D721Med (cell line): ENCODE measurements at places on chromosomes 1 and 21.
A peak's percentile ranks its signal among the peaks of the same experiment; 100 is the strongest.

- no peak for DNase-seq
Observed at GRCh38 chr1:112510340-112510739, 1.6 kb downstream of the WNT2B start.

GRCh38 chr1:226989085-226989920 is 49.2 kb downstream of the COQ8A start:
- DNase-seq, result no peak

DNA sequence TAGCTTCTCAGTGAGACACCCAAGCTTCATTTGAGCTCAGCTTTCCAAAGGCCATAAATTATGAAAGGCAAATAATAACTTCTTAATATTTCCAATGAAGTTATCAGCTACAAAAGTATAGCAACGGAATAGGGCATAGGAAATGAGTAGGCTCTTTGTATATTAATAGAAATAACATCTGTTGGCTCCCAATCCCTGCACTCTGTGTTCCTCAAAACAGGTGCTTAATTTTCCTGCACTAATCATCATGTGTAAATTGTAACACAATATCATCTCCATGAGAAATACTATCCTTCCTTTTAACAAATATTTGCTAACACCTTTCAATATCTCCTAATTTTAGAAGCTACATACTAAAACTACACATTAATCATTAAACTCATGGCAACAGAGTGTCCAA is 19.2 kb upstream of the IFI44L start:
- no peak for DNase-seq

DNA sequence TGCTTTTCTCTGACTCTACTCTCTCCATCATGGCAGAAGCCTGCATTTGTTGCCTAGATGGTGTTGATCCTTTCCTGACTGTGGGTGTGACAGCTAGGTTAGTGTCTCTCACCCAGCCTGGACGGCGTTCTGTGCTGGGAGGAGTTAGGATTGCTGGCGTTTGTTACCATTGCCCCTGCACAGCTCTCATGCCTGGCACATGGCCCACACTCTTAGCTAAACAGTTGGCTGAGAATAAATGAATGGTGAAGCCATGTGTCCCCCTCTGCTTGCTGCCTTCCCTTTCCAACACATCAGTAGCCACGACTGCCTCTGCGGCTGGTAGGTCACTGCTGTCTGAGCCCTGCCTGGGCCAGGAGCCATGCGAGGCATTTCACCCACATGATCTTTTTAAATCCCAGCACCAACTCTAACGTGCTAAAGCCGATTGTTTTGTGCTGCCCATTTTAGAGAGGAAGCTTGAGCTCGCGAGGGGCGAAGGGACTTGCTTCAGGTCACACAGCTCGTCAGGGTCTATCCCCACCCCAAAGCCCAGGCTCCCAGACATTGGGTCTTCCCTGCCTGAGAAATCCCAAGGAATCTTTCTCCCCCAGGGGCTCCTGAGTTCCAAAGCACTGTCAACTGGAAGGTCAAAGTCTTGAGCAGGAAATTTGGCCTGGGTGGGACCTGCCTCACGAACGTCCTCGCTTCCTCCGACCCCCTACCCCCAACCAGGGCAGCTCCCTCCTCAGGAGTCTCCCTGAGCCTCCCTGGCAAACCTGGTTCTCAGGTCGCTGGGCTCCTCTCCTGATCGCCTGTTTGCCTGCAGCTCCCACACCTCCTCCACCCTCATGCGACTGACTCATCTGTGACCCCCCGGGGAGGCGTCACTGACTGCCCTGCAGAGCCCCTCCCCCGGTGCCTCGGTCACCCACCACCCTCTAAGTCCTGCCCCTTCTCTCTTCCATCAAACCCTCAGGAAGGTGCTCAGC is 271.7 kb upstream of the C1orf174 start:
- DNase-seq, result no peak

GRCh38 chr1:116504308-116505156 is 66.3 kb downstream of the CD58 start:
- DNase-seq, result no peak

DNA sequence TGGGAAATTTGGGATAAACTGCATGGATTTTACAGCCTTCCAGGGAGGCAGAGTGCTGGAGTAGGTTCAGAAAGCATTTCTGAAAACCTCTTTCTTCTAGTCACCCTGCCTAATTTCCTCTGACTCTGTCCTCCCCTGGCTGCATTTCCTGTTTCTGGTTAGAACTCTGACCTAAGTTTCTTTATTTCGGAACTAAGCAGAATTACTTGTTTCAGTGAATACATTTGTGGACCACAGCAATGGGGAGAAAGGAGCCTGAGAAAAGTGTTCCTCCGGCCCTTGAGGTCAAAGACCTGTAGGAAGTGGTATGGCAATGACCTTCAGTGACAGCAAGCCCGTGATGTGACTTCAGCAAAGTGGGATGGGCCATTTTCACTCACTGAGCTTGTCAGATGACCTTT is 173.4 kb upstream of the RUNX1 start:
- DNase-seq, result no peak

- no peak for DNase-seq
Observed at GRCh38 chr1:64679177-64679576, 65.7 kb upstream of the RAVER2 start.

DNA sequence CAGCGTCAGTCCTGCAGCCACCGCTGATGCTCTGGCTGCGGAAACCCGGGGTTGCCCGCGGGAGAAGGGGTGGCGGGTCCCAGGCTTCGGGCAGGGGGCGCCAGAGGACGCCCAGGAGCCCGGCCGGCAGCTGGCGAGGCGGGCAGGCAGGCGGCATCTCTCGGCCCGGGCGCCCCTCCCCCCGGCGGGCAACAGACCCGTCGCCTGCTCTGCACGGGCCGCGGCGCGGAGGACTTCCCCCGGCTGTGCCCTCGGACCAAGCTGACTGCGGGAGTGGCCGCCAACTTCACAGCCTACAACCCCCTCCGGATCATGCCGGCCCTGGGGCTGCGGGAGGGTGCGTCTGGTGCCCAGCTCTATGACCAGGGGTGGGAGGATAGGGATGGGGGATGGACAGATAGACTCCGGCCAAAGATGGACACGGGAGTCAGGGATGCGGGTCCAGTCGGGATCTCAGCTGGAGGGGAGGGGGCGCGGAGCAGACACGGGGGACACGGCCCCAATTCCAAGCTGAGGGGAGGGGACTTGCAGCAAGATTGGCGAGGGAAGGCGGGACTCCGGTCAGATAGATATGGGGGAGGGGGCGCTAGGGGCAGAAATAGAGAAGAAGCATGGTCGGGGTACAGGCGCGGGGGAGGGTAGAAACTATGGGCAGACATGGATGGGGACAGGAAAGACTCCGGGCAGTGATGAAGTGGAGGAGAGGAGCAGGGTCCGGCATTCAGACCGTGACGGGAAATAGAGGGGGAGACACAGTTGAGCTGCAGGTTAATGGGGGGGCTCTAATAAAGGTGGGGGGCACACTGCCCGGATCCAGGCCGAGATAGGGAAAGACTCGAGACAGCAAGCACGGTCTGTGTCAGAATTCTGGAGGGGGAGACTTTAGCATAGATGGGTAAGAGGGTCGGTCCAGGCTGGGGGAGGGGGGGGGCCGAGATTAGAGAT is 1.1 kb downstream of the ADGRB2 start:
- DNase-seq, result peak; percentile 83

DNA sequence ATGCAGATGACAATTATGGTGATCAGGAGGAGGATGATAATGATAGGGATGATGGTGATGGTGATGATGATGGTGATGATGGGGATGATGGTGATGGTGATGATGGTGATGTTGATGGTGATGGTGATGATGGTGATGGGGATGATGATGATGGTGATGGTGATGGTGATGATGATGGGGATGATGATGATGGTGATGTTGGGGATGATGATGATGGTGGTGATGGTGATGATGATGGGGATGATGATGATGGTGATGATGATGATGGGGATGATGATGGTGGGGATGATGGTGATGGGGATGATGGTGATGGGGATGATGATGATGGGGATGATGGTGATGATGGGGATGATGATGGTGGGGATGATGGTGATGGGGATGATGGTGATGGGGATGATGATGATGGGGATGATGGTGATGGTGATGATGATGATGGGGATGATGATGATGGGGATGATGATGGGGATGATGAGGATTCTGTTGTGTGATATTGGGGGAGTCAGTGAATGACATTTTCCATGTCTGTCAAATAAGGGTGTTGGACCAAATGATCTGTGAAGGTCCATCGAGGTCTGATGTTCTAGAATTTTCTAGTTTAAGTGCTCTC is 65.6 kb upstream of the RPL11 start:
- DNase-seq, result no peak

DNA sequence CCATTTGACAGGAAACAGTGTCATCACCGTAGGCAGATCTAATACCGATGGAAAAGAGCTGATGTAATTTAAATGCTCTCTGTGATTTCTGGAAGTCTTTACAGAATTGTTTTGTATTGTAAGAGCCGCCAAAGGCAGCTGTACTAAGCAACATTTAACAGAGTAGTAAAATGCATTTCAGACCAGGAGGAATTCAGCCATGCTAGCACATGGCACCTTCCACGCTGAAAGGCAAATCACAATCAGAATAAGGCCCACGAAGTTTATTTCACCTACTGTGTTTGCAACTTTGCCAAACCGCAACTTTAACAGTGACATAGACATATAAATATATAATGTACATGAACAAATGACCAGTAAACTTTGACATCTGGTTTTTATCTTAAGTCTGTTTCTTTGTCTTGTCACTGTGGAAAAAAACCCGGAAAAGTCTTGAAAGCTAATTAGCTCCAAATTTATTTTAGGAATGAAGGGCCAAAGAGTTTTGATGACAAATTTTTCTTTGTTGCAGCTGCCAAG is 26.1 kb upstream of the DISC1 start:
- DNase-seq, result no peak

- DNase-seq, result no peak
Observed at GRCh38 chr1:59081795-59082194, 215.1 kb upstream of the FGGY start.

DNA sequence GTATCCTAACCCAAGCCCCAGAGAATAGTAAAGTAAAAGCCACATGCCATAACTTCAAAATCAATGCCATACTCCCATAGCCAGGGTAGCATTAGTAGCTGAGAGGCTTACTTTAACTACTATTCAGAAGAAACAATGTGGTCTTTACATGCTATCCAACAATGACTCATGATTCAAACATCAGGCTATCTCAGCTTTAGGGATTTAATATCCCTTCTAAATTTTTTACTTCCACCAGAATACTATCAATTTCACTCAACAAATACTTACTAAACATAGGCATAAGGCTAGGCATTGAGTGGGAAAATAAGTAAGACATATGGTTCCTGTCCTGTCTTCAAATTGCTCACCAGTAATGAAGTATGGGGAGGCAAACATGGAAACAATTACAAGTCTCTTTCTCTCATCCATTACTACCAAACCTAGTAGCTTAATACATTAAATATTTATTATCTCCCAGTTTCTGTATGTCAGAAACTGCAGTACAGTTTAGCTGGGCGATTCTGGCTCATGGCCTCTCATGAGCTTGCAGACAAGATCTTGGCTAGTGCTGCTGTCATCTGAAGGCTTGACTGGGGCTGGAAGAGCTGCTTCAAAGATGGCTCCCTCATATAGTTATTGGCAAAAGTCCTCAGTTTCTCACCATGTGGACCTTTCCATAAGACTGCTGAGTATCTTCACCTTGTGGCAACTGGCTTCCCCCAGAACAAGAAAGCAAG is 30.7 kb downstream of the EVI5 start:
- no peak for DNase-seq

- no peak for DNase-seq
Observed at GRCh38 chr1:228996281-228996680, 261.0 kb downstream of the RHOU start.

GRCh38 chr1:178571807-178572206 is 58.9 kb downstream of the TEX35 start:
- DNase-seq, result no peak

- no peak for DNase-seq
Observed at GRCh38 chr1:117622726-117623125, 16.9 kb downstream of the TENT5C start.

GRCh38 chr1:219020386-219020785 is 153.3 kb upstream of the LYPLAL1 start:
- DNase-seq, result no peak
